NB4 (cell line): ENCODE measurements at places on chromosomes 2 and 18.

DNA sequence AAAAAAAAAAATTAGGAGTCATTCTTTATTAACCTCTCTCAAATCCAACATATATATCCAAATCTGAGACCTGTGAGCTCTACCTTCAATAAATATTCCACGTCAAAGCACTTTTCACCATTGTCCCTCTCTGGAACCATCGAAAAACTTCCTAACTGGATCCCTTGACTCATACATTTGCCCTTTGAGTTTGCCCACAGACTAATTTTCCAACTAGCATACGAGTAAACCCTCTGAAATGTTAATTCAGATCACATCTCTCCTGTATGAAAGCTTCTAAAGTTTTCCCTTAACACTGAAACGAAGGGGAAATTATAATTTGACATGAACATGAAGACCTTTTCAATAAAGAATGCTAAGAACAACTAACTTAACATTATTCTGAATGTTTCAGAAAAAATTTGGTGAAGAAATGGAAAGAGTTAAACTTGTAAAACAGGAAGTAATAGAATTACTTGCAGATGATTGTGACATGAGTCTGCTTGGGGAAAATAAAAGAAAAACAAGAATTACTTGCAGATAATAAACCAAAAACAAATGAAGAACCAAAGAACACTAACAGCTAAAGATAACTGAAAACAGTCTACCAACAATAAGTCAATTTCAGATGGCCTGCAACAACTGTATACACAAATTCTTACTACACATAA, 110.6 kb downstream of the C2orf74 start:
- DNase-seq: peak; percentile 12

DNA sequence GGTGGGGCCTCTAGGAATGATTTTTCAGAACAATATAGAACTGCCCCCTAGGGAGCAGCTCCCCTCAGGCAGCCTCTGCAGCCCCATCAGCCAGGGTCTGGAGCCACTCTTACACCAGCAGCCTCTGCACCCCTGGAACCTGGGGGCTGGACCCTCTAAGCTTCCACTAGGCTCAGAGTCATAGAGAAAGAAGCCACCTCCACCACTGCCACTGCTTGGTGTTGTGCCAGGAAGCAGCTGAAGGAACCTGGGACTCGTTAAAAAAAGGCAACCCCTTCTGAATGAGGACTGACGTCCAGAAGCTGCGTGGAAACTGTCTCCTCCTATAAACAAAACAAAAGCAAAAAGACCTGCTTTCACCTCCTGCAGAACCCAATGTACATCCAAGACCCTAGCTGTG, 98.1 kb upstream of the HS6ST1 start:
- peak; percentile 27 for DNase-seq

- no peak for DNase-seq
Observed at GRCh38 chr2:239477591-239477990, 76.8 kb upstream of the HDAC4 start.

GRCh38 chr18:57043241-57043640, 103.6 kb upstream of the BOD1L2 start:
- no peak for DNase-seq

DNA sequence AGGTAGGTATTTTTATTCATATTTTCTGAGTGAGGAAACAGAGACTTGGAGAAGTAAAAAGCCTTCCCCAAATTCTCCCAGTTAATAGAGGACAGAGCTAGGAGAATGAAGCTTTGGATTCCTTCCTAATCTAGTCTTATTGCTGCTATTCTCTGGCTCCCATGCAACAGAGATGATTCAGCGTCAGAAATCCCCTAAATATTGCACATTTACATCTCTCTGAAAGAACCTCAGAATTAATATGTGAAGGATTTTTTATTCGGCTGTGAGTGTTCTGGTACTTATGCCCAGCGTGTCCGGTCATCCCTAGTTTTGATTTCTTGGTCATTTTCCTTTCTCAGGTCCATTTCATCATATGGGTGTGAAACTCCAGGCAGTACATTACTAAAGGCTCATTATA, 91.2 kb upstream of the SESTD1 start:
- DNase-seq: no peak

DNA sequence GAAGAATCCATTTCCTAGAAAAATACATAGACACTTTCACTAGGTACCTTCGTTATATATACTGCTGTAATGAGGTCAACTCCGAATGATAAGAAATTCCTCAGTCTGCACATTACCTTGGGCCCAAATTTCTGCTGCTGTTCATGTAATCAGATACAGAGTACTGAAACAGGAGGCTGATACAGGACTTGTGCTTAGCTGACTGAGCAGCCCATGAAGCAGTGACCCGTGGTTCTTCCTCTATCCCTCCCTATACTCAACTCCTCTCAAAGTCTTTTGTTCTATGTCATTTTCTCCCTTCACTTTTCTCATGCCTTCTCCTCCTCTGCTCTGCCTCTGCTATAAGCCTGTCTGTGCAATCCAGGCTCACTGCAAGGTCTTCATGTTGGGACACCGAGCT, 57.5 kb upstream of the ST8SIA5 start:
- DNase-seq: no peak

DNA sequence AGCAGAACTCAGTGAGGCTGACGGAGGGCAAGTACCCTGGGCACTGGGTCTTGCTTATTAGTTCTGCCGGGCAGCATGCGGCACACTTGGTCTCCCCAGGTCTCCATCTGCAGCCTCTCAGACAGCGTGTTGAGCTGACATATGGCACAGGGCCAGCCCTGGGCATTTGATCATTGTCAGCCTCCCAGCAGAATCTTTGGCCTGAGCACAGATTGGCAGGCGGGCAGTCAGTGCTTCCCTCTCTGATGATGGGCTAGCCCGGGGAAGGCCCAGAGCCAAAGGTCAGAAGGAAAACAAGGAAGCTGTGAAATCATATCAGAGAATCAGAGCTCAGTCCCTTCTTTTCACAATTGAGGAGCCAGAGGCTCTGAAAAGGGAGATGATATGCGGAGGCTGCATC, 150.1 kb upstream of the LRRTM1 start:
- DNase-seq: no peak

GRCh38 chr2:185875136-185875931, 136.7 kb downstream of the FSIP2 start:
- DNase-seq: no peak

- no peak for DNase-seq
Observed at GRCh38 chr2:235836491-235836911, 331.7 kb downstream of the GBX2 start.

GRCh38 chr2:100844514-100844913, 24.6 kb downstream of the NPAS2 start:
- no peak for DNase-seq

GRCh38 chr2:207833251-207833751, 63.6 kb upstream of the FZD5 start:
- DNase-seq: peak; percentile 15

DNA sequence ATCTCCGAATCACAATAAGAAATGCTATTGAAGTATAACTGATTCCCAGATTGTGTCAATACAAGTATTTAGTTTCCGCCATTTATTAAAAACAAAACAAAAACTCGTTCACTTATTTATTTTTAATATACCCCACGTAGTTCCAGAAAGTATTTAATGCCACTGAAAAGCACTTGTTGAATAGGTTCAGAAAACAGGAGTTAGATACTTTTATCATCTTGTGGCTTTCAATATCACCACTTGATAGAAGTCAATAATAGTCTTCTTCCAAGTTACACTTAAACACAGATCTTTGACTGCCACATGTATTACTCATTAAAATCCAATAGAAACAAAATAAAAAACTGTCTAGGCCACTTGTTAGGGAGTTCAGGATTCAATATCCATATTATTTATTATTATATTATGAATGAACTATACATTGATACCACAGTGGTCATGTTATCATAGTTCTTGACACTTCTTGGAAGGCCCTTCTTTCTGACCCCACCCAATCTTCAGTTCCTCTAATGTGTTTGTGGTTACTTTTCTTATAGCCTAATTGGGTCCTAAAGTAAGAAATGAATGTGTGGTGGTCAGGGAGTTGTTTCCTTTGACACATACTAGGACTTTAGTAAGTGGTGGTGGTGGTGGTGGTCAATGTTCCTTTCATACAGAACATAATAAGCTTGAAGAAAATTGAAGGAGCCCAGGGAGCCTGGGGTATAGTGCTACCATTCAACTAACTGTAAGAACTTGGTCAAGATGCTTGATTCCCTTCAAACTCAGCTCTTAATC, 221.3 kb upstream of the ITGA4 start:
- peak; percentile 17 for DNase-seq

GRCh38 chr18:45156946-45157345, 458.3 kb upstream of the SLC14A2 start:
- no peak for DNase-seq

DNA sequence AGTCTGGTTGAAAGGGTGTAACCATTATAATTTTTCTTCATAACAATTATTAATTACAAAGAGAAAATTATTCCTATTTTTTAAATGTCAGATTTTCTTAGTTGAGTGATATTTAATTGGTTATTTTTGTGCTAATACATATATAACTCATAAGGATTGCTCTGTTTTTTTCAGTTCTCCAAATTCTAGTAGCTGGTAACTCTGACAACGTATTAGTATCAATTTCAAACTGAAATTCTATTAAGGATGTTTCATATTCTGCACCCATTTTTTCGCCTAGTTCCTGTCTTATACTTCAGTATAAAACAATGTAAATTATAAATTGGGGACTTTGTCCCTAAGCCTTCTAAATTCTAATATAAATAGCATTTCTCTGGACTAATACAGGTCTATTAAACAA, 81.0 kb downstream of the R3HDM1 start:
- DNase-seq: no peak

- DNase-seq: no peak
Observed at GRCh38 chr2:227511239-227511930, 39.4 kb downstream of the AGFG1 start.

DNA sequence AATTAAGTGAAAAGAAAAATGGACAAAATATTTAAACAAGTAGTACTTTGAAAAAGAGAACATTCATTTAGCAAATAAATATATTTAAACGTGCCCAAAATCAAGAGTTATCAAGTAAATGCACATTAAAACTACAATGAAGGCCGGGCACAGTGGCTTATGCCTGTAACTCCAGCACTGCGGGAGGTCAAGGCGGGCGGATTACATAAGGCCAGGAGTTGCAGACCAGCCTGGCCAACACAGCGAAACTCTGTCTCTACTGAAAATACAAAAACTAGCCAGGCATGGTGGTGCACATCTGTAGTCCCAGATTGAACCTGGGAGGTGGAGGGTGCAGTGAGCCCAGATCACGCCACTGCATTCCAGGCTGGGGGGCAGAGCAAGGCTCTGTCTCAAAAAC, 9.8 kb downstream of the STAM2 start:
- DNase-seq: no peak

DNA sequence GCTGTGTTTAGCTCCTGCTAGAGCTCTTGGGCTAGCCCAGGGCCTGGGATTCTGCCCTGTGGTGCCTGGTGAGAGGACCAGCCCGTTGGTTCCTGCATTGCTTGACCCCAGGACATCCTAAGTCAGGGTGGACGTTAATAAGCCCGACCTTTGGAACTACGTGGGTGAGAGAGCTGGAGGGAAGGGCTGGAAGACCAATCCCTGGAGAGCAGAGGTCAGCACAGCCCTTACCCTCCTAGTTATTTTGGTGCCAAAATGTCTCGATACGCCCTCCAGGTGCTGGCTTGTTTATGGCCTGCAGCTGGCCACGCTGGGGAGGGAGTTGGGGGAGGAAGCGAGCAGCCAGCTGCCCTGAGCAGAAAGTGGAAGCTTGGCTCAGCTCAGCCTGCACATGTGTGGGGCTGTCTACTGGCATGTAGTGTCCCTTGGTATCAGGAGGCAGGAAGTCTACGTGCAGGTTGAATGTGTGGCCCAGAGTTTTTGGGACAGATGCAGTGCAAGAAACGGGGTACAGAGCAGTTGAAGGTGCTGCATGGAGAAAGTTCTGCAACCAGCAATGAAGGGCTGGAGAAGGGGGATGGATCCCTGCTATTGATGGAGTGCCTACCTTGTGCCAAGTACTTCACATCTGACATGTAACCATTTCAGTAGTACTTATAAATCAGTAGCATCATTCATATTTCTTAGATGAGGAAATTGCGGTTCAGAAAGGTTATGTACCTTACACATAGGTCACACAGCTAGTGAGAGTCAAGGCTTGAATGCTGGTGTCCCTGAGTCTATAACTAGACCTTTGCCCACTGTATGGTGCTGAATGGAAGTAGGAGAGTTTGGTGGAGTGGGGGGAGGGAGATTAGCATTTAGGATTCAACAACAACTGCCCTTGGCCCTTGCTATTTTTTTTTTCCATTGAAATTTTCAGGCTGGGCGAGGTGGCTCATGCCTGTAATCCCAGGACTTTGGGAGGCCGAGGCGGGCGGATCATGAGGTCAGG, 5.0 kb upstream of the DGKD start:
- peak; percentile 94 for DNase-seq

DNA sequence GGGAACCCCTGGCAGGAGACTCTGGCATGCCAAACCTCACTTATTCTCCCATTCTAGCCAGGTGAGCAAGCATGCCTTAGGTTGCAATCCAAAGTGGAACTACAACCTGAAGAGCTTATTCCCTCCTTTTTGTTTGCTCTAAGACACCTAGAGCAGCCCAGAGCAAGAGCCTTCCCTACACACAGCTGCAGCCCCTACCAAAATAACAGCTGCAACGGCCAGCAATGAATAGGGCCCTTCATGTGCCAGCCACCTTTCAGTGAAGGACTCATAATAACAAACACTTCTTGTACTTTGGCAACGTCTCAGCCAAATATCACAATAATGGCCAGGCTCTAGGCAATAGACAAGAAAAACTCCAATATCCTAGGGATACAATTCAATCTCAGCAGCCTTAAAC, 178.7 kb downstream of the ALK start:
- DNase-seq: no peak

- DNase-seq: peak; percentile 40
Observed at GRCh38 chr2:201984800-201985525, 48.7 kb upstream of the FZD7 start.

DNA sequence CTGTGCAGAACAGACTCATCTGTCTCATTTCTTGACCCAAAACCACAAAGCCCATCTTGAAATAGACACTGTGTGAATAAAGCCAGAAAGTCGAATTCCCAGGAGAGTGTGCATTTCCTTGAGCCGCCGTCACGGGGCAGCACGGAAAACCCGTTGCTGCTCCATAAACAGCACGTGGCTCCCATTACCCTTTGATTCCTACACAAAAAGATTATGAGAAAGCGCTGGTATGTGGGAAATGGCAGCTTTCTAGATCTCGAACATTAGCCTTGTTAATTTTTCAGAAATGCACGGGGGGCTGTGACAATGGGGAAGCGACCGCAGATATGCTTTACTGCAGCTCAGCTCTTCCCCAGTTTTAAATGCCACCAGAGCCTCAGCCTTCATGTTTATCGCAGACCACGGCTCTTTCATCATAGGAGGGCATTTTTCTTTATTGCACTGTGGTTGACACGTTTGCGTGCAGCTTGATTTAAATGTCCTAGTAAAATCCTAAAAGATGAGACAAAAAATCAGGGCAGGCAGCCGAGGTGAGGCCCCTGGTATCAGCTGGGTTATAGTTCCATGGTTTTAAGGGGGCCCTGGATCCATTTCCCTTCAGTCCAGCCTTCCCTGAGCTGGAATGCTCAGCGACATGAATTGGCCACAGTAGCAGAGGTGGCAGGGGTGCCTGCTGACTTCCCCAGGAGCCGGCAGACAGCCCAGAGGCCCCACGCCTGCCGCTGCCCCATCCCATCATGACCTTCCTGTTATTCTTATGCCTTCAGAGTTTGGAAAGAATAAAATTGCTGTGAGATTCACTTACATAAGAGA, 249.3 kb downstream of the NDUFA10 start:
- peak; percentile 89 for DNase-seq
